ENCODE measurements at places on chromosomes 1 and 21.

DNA sequence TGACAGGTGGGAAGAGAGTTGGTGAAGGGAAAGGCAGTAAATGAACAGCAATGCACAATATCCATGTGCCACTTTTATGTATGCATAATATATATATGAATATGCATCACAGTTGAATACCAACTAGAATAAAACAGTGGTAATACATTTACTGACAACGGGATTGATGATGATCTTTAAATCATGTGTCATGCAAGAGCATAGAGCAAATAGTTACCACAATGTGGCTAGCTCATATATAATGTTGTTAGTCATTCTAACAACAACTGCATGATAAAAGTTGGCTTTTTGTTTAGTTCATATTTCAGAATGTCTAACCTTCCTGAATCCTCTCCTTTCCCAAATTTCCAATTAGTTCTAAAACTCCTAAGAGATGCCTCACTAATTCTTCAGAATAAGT is 46.4 kb downstream of the GORAB start:
- no peak for DNase-seq

GRCh38 chr1:168303716-168304540 is 23.3 kb downstream of the TBX19 start:
- no peak for DNase-seq

DNA sequence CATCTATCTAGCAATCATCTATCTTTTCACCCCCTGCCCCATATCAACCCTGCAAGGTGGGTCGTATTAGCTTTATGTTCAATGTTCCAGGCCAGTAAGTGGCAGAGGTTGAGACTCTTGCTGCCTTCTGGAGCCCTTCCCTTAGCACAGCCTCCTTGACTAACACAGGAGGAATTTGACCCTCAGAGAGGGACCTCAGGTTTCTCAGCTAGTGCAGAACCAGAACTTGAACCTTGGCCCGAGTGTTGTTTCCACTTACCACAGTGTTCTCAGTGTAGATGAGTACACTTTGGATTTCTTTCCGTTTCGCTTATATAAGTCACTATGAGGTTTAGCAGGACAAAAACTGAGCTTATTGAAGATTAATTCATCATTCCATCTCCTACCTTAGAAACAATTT is 11.1 kb upstream of the ATF3 start:
- no peak for DNase-seq

- DNase-seq, result no peak
Measured at GRCh38 chr21:45816794-45817193, 164.8 kb upstream of the COL6A1 start.

DNA sequence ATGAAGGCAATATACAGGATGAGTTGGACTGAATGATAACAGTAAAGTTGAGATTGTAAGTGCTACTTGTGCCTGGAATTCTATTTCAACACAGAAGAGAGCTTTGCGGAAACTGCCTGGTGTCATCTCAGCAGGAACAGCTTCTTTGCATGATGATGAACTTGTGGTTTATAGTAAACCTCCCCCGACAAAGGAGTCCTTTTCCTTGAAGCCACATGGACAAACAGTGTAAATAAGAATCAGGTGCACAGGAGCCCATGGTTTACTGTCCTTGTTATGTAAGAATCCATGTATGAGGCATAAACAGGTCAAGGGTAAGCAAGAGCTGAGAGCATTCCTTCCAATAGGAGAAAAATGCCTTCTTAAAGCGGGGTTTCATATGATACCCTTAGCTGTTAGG is 66.2 kb downstream of the PCNX2 start:
- no peak for DNase-seq

GRCh38 chr1:160363951-160364735 is 2.7 kb upstream of the NHLH1 start:
- no peak for DNase-seq

DNA sequence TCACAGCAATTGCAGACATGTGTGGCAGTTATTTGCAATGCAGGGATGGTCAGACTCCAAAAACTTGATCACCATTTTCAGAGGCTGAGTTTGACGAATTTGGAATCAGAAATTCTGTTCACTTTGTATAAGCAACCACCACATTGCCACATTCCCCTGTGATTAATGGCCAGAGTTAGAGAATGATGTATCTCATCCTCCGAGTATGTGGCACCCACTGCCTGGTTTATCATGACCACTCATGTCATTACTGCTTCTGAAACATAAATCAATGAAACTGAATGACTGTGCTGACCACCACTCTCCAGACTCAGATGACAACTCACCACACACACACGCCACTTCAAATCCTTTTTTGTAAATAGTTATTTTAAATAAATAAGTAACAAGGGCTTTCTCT is 66.6 kb upstream of the CACHD1 start:
- DNase-seq, result no peak

GRCh38 chr1:64323054-64323453 is 119.6 kb downstream of the UBE2U start:
- DNase-seq, result no peak

GRCh38 chr1:168386492-168386891 is 105.8 kb downstream of the TBX19 start:
- DNase-seq, result no peak

DNA sequence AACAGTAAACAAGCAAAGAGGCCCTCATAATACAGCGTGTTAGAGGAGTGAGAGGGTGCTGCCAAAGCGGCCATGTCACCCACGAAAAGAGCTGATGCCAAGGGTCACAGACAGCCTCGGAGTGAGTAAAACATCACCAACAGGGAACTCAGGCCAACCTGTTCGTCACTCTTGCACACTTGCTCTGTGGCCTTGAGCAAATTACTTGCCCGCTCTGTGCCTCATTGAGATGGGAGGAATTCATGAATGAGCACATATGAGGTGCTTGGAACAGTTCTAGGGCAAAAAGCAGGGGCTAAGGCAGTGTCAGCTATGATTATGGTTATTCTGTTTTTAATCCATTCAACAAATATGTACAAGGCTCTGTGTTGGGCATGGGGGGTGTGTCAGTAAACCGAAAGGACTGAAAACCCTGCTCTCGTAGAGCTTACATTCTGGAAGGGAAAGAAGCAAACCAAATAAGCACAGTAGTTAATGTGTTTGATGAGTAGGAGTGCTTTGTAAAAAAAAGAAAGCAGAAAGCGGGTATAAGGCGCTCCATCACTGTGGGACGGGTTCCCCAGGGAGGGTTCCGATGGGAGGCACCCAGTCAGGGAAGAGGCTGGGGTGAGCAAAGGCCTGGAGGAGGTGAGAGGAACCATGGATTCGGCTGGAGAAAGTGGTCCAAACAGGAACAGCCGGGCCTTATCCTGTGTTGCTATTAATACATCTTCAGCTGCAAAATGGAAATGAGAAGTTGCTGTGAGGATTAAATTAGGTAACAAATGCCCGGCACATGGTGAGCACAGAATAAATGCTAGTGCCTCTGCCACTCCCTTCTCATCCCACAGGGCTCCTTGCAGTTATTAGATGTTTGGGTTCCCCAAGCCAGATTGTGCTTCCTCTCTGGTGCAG is 39.5 kb upstream of the RD3 start:
- no peak for DNase-seq

DNA sequence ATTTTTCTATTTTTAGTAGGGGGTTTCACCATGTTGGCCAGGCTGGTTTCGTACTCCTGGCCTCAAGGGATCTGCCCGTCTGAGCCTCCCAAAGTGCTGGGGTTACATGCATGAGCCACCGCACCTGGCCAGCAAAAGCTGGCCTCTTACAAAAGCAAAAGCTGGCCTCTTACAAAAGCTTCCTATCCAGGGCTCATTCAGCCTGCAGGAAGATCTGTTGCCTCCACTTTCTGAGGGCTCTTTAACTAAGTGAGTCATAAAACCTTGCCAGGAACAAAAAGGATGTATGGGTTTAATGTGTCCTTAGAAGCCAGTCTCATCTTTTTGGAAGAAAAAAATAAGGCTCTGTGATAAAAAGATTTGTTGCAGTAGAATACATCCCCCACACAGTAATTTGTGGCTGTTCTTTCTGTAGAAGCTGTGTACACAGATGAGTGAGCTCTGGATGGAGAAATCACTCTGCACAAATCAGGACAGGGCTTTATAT is 15.0 kb downstream of the HTR1D start:
- DNase-seq, result no peak

GRCh38 chr1:36622741-36623648 is 140.3 kb upstream of the CSF3R start:
- no peak for DNase-seq

GRCh38 chr1:225768662-225769426 is 8.8 kb upstream of the SRP9 start:
- no peak for DNase-seq

- no peak for DNase-seq
Measured at GRCh38 chr1:41005876-41006275, 15.6 kb downstream of the SLFNL1 start.

DNA sequence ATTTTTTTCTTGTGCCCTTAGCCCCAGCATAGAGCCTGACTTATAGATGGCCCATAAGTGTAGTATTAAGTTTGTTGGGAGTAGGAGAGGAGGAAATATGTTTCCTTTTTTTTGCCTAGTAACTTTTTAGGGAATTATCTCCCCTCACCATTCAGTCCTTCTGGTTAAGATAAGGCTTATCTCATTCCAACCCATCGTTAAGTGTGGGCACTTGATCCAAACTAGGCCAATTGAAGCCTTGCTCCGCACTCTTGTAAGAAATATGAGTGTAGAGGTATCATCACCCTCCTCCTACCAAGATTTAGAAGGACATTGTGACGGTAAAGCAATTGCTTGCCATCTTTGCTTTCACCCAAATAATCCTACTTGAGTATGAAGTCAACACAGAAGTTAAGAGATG is 8.8 kb upstream of the FGGY start:
- DNase-seq, result no peak

DNA sequence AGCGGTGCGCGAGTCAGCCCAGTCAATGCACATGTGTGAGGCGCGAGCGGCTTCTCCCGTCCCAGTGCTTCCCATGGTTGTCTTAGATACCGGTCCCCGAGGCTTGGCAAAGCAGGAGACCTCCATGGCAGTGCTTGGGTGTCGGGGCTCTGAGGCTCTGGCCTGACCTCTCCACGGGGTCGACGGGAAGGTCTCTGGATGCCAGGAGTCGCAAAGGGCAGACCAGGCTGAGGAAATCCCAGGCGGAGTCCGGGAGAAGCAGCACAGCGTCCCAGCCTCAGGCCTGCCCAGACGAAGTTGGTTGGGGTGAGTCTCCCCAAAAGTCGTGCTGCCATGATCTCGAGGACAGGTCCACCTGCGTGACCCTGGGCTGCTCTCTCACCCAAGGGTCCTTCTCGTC is 3881.6 kb downstream of the SRGAP2C start:
- no peak for DNase-seq

DNA sequence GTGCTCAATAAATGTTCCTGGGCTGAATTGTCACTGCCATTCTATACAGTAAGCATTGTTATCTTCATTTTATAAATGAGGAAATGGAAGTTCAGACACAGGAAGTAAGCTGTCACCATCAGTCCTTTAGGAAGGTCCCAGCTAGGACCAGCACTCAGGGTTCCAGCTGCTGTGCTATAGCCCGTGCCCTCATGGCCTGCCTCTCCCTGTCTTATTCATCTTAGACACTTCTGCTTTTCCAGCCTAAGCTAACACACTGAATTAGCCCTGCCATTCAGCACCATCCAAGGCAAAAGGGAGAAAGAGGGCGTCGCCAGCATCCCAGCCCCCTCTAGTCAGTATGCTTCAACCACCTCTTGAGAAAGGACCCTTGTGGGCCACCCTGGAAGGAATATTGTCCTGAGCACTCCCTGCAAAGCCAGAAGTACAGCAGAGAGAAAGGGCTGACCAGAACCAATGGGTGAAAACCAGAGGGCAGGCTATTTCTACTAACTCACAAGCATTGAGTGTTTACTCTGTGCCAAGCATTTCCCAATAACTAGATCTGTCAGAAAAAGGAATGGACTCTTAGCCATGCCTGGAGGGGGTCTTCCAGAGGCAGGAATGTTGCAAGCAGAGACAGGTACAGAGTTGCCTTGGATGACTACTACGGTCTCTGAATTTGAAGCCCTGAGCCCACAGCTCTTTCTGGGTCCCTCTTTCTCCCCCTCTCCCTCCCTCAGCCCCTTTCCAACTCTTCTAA is 77.9 kb upstream of the NFIA start:
- no peak for DNase-seq

GRCh38 chr1:205073511-205073910 is 10.7 kb downstream of the TMEM81 start:
- no peak for DNase-seq

DNA sequence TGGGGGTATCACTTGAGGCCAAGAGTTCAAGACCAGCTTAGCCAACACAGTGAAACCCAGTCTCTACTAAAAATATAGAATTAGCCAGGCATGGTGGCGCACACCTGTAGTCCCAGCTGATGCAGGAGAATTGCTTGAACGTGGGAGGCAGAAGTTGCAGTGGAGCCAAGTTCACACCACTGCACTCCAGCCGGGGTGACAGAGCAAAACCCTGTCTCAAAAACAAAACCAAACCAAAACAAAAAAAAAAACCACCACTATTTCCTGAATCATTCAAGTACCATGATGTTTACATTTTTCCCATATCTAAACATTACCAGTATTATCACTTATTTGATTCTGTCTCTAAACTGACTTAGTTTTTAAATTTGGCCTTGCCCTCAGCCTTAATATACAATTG is 29.5 kb downstream of the TUT4 start:
- no peak for DNase-seq

- no peak for DNase-seq
Measured at GRCh38 chr1:29579821-29580425, 343.6 kb downstream of the PTPRU start.

DNA sequence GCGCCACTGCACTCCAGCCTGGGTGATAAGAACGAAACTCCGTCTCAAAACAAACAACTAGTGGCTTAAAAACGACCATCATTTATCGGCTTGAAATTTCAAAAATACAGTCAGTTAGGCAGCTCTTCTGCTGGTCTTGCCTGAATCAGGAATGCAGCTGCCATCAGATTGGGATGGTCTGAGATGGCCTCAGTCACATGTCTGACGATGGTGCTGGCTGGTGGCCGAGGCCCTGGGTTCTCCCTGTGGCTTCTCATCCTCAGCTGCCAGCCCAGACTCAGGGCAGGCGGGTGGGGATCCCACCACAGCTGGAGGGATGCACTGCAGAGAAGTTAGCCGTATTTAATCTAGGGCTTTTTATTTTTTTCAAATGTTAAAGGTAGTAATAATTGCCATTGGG is 31.3 kb downstream of the IL6R start:
- no peak for DNase-seq

GRCh38 chr1:200206340-200206739 is 178.8 kb downstream of the NR5A2 start:
- no peak for DNase-seq

DNA sequence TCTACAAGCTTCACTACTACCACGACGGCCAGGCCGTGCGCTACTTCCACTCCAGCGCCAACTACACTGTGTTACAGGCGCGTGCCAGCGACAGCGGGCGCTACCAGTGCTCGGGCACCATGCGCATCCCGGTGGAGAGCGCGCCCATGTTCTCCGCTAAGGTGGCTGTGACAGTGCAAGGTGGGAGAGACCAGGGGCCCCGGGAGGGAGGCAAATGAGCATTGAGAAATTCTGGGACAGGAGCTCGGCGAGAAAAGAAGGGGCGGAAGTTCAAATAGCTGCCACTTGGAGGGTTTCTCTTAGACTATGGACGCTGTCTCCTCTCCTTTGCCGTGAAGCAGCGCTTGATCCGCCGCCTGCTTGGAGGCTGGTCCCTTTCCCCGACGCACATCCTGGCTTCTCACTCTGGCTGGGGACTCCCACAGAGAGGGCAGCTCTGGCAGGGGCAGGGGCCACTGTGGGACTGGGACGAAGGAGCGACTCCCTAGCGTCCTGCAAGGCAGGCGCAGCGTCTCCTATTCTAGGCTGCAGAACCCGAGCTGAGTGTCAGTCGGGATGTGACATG is 4.6 kb downstream of the FCRLB start:
- peak; percentile 11 for DNase-seq
